ENCODE measurements at places on chromosomes 2 and 18.

- H3K27ac ChIP-seq: no peak overlapping the region
- no peaks in the 10 kb centered on the region for H3K36me3 ChIP-seq
- DNase-seq: no peak
- no peaks in the 10 kb centered on the region for H3K4me1 ChIP-seq
Measured at GRCh38 chr2:149080971-149081370, 42.5 kb downstream of the LYPD6B start.

DNA sequence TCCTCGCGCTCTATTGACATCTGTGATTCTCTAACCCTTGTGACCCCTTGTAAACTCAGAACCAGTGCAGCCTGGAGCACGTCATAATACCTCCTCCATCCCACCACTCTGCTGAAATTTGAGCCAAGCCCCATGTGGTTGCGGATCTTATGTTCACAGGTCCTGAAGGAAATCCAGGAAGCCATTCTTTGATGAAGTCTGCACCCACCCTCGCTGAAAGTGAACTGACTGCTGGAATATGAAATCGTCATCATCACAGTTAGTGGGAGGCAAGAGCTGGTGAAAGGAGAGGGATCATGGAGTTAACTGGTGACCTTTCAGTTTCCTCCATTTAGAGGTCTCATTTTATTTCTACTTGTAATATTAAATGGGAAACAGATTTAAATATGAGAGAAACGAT lies 21.6 kb downstream of the ZEB2 start:
- no peak overlapping the region for H3K4me3 ChIP-seq
- no peak for DNase-seq
- no peaks in the 10 kb centered on the region for H3K27me3 ChIP-seq
- H3K27ac ChIP-seq: no peak overlapping the region
- peaks cover 19% of the 10 kb centered on the region for H3K36me3 ChIP-seq

- DNase-seq: no peak
- no peak overlapping the region for H3K4me3 ChIP-seq
- peaks cover 2% of the 10 kb centered on the region for H3K27me3 ChIP-seq
- no peak overlapping the region for H3K27ac ChIP-seq
- no peaks in the 10 kb centered on the region for H3K36me3 ChIP-seq
Measured at GRCh38 chr2:16137080-16137755, 196.9 kb downstream of the MYCN start.

- H3K4me1 ChIP-seq: no peaks in the 10 kb centered on the region
- no peak overlapping the region for H3K27ac ChIP-seq
- H3K27me3 ChIP-seq: peaks cover 5% of the 10 kb centered on the region
- no peak for DNase-seq
- no peak overlapping the region for H3K4me3 ChIP-seq
- H3K36me3 ChIP-seq: no peaks in the 10 kb centered on the region
Measured at GRCh38 chr2:104788742-104789455, 65.0 kb upstream of the POU3F3 start.

DNA sequence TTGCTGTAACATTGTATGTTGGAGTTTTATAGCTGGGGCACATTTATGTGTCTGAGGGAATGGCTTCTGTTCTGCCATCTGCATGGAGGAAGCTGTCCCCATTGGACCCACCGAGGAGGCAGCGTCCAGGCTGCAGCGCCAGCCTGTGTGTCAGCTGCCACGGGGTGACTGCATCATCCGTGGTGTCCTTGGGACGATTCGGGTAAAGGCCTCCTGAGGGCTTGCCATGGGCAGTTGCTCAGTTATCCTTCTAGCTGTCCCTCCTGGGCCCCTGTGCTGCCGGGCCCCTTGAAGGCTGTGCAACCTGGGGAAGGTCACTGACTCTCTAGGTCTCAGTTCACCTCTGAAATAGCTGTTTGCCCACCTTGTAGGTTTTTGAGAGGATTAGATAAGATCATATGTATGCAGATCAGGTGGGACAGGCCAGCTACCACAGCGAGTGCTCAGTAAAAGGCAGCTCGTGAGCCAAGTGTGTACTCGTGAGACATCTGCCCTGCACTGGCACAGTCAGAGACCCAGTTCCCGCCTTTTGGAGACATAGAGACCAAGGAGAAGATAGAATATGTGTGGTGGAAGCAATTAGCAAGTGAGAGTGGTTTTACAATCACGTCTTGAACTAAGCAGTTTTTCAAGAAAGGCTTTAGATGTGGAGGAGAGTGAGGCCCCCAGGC lies 10.6 kb downstream of the LDLRAD4 start:
- no peaks in the 10 kb centered on the region for H3K27me3 ChIP-seq
- no peak overlapping the region for H3K4me3 ChIP-seq

DNA sequence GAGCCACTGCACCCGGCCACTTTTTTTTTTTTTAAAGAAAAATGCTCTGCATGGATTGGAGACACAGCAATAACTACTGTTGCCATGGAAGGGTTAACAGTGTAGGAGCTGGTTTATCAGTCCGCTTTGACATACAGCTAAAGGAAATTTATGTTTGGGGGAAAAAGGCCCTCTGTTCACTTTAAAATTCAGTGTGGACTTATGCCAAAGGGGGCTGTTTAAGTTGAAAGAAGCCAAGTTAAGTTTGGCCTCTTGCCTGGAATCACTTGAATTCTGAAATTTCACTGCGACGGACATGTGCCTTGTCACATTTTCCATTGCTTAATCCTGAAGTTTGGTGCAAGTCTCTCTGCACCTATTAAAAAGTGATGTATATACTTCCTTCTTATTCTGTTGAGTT lies 3.1 kb downstream of the KCNE4 start:
- H3K4me1 ChIP-seq: no peaks in the 10 kb centered on the region
- no peak for DNase-seq
- H3K27me3 ChIP-seq: peaks cover 7% of the 10 kb centered on the region
- H3K4me3 ChIP-seq: no peak overlapping the region
- H3K36me3 ChIP-seq: no peaks in the 10 kb centered on the region

GRCh38 chr2:191032588-191033429 lies 18.8 kb upstream of the STAT1 start:
- DNase-seq: no peak
- no peak overlapping the region for H3K4me3 ChIP-seq
- peak overlapping the region; percentile 44 for H3K27ac ChIP-seq
- peaks cover 62% of the 10 kb centered on the region for H3K36me3 ChIP-seq
- peaks cover 33% of the 10 kb centered on the region for H3K4me1 ChIP-seq

GRCh38 chr2:157257312-157258252 lies at the start of gene GALNT5:
Gene GALNT5, plus strand, starts transcription at chr2:157257705. Its CDS starts 378 bp downstream, at chr2:157258083.
- H3K36me3 ChIP-seq: no peaks in the 10 kb centered on the region
- H3K27ac ChIP-seq: no peak within 1 kb of the TSS
- H3K4me1 ChIP-seq: peaks cover 54% of the 10 kb centered on the region

GRCh38 chr18:11981192-11981542 lies at the start of gene IMPA2:
Gene IMPA2, plus strand, starts transcription at chr18:11981507. Its CDS starts 163 bp downstream, at chr18:11981670.
- peak within 1 kb of the TSS; percentile 83 for H3K27ac ChIP-seq
- DNase-seq: no peak
- H3K4me3 ChIP-seq: peak within 1 kb of the TSS; percentile 88
- H3K27me3 ChIP-seq: peaks cover 3% of the 10 kb centered on the region

DNA sequence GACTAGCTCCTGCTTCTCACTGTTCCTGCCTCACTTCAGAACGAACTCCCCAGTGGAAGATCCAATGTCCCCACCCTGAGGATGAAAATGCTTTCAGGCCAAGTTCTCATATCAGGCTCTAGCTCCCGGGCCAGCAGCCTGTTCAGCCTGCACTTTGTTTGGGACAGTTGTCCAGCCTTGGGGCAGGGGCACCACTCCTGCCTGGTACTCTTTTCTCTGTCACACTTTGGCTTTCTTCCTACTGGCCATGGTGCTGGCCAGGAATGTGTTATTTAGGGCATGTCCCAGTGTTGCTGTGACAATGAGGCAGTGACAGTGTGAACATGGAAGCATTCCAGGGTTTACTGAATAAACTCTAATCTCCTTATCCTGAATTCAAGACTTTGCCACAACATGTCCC lies 154.1 kb downstream of the GALNT14 start:
- H3K27ac ChIP-seq: no peak overlapping the region
- H3K4me1 ChIP-seq: no peaks in the 10 kb centered on the region
- no peak overlapping the region for H3K4me3 ChIP-seq
- H3K36me3 ChIP-seq: no peaks in the 10 kb centered on the region
- no peak for DNase-seq

- H3K27ac ChIP-seq: peak overlapping the region; percentile 100
- no peak for DNase-seq
- H3K4me3 ChIP-seq: peak overlapping the region; percentile 88
- peaks cover 62% of the 10 kb centered on the region for H3K4me1 ChIP-seq
Measured at GRCh38 chr18:3595369-3596273, 145.6 kb downstream of the TGIF1 start.

DNA sequence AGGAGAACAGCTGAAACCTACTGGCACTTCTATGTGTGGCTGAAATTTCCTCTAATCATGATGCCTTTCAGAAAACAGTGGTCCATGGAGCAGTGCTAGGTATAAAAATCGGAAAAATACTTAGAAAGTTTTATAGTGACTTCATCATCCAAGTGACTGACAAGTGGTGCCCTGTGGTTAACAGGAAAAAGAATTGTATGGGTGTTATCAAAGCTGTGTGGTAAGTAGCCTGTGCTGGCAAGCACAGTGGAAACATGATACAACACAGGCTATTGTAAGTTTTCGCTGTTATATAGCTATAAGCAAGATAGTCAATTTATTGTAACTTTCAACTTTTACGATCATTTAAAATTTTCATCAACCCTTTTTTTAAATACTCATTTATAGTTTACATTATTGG lies 1599.7 kb upstream of the ZEB2 start:
- H3K27me3 ChIP-seq: no peaks in the 10 kb centered on the region
- no peaks in the 10 kb centered on the region for H3K4me1 ChIP-seq
- DNase-seq: no peak
- H3K27ac ChIP-seq: no peak overlapping the region
- H3K36me3 ChIP-seq: no peaks in the 10 kb centered on the region
- no peak overlapping the region for H3K4me3 ChIP-seq

- H3K36me3 ChIP-seq: no peaks in the 10 kb centered on the region
- H3K4me1 ChIP-seq: no peaks in the 10 kb centered on the region
- no peak for DNase-seq
- H3K27me3 ChIP-seq: no peaks in the 10 kb centered on the region
- H3K27ac ChIP-seq: no peak overlapping the region
Measured at GRCh38 chr2:150153646-150154307, 333.7 kb downstream of the RND3 start.

DNA sequence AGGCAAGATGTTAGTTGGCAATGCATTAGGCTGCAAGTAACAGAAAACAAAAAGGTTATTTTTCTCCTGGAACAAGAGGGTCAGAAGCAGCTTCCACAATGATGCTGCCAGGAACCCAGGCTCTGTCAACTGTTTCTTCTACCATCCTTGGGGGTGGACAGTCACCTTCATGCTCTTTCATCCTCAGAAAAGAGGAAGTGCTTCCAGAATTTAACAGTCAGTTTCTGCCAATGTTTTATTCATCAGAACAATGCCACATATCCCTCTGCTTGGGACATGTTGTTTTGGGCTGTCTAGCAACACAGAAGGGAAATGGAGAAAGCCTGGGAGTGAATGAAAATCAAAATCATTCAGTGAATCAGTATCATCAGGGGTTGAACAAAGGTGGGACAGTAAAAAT lies 7.1 kb downstream of the TMEM182 start:
- no peak for DNase-seq
- no peak overlapping the region for H3K4me3 ChIP-seq
- H3K36me3 ChIP-seq: peaks cover 23% of the 10 kb centered on the region
- H3K27ac ChIP-seq: no peak overlapping the region

DNA sequence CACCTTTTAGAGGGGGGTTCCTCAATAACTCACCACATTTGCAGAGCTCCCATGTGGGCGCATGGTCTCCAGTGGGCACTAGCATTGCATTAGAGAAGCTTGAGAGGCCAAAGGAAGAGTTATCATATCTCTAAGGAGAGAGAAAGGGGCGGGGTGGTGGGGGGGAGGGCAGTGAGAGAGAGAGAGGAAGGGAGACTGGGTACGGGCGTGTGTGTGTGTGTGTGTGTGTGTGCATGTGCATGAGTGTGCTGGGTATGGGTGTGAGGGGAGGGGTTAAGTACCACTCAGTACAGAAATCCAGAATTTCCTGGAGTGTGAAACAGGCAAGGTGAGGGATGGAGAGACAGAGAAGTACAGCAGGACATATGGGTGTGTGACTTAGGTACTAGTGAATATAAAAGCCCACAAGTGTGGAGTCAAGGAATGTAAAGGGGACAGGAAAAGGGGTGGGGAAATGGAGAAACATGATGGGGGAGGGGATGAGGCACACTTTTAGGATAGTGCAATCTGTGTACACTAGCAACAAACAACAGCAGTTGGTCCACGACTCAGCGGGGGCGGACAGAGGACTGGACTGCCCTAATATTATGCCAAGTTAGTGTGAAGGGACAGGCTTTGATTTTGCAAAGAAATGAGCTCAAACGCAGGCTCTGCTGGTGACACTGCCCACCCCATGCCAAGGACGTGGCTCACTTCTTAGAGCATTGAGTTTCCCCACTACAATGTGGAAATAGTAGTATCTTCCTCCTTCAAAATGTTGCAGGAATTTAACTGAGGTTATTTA lies 91.3 kb downstream of the SPRED2 start:
- H3K4me1 ChIP-seq: peaks cover 2% of the 10 kb centered on the region
- DNase-seq: no peak
- H3K36me3 ChIP-seq: peaks cover 3% of the 10 kb centered on the region
- no peak overlapping the region for H3K4me3 ChIP-seq
- peaks cover 2% of the 10 kb centered on the region for H3K27me3 ChIP-seq

DNA sequence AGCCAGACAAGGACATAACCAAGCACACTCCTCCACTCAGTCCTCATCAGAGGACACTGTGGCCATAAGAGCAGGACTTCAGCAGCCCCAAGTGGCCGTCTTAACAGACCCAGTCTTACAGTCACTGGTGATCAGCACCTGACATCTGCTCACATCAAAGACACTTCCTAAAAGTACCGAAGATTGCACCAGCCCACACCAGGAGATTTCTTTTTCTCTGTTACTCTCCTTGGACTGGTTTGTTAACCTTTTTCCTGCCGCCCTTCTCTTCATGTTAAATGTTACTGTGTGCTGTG lies 44.1 kb downstream of the MRPS5 start:
- no peak for DNase-seq
- H3K27me3 ChIP-seq: no peaks in the 10 kb centered on the region
- H3K4me1 ChIP-seq: peaks cover 61% of the 10 kb centered on the region
- H3K27ac ChIP-seq: peak overlapping the region; percentile 59

DNA sequence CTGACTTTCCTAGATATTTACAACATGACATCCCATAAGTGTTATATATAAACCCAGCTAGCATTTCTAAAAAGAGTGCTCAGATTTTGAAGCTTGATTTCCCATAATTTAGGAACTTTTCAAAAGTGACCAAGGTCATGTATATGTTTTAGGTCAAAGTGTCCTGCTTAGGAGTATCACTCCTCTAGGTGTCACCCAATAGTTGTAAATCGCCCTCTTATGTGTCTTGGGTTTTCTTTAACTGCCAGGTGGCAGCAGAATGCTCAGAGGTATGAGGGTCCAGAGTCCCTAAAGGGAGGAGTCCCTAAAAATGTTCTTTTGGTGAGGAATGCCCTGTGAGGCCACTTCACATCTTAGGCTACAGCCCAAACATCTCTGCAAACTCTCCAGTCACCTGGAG lies 358.3 kb downstream of the CELF4 start:
- peaks cover 7% of the 10 kb centered on the region for H3K36me3 ChIP-seq
- no peak for DNase-seq
- no peaks in the 10 kb centered on the region for H3K4me1 ChIP-seq
- no peaks in the 10 kb centered on the region for H3K27me3 ChIP-seq
- H3K27ac ChIP-seq: no peak overlapping the region

GRCh38 chr2:151771599-151772358 lies 37.5 kb upstream of the NEB start:
- DNase-seq: no peak
- H3K27me3 ChIP-seq: no peaks in the 10 kb centered on the region
- no peak overlapping the region for H3K27ac ChIP-seq

GRCh38 chr2:125667630-125668029 lies 988.3 kb upstream of the GYPC start:
- H3K27ac ChIP-seq: no peak overlapping the region
- H3K4me3 ChIP-seq: no peak overlapping the region
- no peaks in the 10 kb centered on the region for H3K27me3 ChIP-seq
